ENCODE measurements at places on chromosomes 7 and 10.

GRCh38 chr7:140593672-140593982, 47.0 kb downstream of the DENND2A start:
- no peak for DNase-seq

DNA sequence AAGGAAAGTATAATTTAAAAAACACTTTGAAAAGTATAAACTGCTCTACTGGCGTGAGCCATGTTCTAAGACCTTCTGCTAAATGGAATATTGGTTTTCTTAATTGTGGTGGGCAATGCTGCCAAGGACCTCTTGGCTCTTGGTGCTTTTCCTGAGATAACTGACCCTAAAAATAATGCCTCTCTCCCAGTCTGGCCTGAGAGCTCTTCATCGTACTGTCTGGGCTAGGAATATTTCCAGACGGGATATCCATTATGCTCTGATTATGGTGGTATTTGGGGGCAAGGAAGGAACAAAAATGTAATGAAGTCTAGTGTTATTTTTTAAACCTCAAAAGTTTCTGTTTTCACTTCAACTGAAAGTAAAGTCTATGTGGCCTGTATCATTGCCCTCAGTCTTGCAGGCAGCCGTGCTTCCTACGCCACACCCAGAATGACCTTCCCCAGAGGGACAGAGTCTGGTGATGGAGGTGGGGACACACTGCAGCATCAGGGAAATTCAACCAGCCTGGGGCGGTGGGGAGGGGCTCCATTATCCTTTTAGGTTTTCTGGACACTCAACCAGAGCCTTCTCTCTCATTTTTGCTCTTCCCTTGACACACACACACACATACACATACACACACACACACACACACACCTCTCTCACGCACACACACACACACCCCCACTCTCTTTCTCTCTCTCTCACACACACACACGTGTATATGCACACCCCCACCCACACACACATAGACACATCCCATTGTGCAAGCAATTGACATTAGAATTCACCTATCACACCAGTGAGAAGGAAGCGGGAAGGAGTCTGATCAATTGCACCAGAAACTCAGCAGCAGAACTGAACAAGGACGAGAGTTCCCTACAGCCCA, 99.6 kb downstream of the LRRC18 start:
- DNase-seq, result no peak

DNA sequence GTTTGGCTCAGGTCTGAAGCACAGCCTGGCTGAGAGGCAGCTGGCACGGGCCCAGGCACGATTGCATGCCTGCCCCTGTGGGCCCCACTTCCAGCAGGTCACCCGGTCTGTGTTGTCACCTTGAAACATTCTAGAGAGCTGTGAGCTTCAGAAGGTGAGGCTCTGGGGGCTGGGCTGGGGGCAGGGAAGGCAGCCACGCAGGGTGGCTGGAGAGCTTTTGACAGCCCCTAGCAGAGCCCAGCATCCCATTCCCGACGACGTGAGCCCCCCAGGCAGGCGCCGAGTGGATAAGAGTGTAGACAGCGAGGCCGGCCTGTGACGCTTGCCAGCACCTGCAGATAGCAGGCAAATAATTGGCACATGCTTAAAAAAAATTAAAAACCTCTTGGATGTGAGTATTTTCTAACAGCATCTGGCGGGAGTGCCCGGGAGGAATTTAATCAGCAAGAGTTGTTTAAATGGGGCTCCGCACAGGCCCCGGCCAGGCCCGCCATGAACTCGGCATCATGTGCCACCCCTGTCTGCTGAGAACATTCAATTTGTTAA, 212.0 kb upstream of the TBX20 start:
- DNase-seq, result no peak

- no peak for DNase-seq
These were observed 24.2 kb downstream of the SORBS1 start for GRCh38 chr10:95536894-95537541.

DNA sequence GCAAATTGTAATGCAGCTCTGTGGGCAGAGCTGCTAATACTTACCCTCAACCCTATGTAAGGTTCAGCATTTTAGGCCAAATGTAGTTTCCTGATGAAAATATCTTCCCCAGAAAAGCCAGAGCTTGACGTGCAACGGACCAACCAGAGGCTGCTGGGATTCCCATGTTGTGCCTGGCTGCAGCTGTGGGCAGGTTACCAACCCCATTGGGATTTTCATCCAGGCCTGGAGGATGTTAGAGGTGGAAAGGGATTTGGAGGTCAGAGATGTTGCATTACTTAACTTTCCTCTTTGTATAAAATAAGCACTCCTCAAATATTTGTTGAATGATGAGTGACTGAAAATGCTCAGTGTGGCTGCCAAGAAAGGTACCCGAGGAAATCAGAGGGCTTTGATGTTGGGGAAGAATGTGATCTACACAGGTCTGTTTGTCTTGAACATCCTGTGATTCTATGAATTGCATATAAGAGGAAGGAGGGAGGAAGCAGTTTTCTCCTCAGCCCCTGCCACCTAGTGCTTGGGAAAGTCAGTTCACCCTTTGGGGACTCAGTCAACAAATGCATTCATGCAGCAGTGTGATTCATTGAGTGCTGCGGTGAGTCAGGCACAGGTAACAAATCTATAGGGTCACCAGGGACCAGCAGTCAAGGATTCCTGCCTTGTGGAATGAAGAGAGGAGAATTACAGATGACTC, 487.2 kb downstream of the RPS24 start:
- no peak for DNase-seq

DNA sequence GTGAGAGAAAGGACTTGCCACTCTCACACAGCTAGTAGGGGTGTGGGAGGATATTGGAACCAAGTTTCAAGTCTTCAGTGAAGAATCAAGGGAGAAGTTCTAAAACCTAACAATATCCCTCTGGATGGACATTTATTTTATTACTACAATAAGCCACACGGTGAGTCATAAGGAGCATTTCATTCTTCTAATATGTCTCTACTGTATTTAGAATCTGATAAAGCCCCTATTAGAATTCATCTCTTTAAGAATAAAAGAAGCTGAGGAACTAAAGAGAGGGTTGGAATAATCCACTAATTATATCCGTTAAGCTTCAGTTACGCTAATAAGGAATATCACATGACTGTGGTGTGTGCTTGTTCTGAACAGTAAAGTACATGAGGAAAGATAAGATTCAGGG, 40.9 kb upstream of the ATRNL1 start:
- no peak for DNase-seq

GRCh38 chr7:46747869-46748576, 827.0 kb upstream of the IGFBP3 start:
- no peak for DNase-seq

DNA sequence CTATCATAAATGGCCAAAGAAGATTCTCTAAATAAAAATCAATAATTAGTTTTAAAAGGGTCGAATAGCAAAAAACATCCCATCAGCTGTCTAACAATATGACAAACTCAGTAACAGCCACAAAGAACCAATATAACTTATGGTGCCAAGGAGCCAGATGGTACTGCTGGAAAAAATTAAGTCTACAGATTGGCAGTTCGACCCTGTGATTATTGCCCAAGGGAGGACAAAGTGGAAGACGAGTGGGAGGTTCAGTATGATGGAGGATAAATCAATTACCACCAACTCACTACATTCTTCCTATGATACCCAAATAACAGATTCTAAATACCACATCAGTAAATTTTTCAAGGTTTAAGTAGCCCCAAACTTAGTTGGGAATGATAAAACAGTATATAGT, 49.0 kb downstream of the SKAP2 start:
- no peak for DNase-seq

DNA sequence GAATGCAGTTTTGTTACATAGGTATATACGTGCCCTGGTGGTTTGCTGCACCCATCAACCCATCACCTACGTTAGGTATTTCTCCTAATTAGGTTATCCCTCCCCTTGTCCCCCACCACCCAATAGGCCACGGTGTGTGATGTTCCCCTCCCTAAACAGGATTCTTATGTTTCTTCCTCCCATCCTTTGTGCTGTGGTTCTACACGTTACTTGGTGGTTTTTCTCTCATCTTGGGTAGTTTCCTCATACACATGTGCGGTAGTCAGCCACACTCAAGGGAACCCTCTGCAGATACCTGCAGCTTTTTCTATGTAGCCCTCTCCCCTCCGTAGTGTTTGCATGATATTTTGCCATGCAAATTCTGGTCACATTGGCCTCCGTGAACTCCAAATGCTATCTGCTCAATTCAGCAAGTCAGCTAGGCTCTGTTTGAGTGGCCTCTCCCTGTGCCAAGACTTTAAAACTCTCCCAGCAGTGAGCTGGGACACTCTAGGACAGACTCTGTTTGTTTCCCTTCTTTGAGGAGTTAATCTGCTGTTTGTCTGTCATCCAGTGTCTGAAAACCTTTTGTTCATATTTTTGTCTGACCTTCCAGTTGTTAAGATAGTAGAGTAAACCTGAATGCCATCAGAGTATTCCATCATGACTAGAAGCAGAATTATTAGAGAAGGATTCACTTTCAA, 41.0 kb downstream of the RABGEF1 start:
- DNase-seq, result no peak

DNA sequence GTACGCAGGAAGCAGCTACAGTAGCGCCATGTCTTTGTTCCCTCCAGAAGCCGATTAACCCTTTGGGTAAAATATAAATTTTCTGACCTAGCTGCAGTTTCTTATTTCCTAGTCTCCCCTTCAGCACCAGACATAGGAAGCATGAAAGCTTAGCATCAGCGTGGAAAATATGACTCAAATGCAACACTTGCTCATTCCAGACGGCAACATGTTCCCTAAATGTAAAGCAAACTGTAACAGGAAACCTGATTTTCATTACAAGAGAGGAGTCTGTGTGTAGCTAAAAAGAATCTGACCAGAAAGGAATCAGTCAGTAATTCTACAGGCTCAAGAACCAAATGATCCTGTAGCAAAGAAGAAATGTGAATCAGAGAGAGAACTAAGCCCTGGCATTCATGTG, 219.2 kb downstream of the C7orf25 start:
- no peak for DNase-seq

DNA sequence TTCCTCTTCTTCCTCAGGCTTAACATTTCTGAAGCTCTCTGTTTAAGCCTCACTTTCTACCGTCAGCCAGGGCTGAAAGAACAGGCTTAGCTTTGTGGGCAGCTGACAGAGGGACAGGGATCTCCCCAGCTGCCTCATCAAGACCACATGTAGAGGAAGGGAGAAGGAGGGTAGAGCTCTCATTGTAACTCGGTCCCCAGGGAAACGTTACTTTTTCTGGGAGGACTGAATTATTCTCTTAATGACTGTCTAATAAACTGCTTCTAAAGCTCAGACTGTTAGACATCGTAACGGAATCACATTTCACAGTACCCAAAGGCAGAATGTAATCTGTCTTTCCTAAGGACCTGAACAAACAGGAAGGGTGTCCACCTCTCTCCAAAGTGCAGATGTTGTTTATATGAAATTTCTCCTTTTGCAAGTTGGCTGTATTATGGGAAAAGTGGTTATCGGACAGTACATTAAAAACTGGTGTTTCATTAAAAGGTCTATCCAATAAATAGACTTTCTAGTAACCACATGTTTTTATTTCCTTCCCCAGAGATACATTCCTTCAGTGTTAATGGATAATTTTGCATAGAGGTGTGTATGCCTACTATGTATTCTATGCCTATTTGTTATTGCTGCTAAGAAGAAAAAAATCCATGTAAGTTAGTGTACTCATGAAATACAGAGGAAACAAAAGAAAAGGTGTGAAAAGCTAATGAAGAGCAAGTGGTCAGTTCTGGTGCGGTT, 144.2 kb downstream of the CTTNBP2 start:
- DNase-seq, result no peak

GRCh38 chr7:34057956-34058355, 152.6 kb downstream of the BMPER start:
- no peak for DNase-seq

DNA sequence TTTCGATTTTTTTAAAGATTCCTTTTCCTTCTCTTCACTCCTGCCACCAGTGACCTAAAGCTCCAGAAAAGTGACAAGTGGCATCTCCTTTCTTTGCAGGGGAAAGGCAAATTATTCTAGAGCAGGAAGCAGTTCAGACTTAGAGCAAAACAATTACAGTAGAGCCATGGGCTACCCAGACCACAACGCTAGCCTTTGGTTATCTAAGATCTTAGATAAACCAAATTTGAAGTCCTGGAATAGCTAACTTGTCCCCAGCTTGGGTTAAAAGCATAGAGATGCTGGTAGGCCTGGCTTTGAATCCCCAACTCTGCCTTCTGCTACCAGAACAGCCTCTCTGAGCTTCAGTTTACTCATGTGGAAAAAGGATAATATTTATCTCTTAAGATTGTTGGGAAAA, 38.4 kb downstream of the LGI1 start:
- no peak for DNase-seq

DNA sequence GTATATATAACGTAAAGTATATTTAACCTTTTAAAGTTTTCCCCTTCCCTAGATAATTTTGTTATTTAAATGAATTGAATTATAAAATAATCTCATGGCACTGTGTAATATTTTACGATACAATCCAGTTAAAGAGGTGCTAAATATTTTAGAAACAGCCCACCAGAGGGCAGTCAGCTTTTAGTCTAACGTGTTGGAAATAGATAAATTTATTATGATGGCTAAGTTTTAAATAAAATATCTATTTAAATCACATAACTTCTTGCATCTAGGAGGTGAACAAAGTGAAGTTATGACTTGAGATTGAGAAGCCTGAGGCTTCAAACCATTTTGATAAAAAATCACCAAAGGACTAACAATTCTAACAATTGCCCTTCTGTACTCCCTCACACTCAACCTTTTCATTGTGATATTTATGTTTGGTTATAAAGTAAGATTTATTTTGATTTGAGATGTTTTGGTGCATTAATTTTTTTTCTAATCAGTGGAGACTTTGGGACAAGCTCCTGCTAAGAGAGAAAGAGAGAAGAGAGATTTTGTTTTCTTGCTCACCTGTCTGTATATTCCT, 171.5 kb upstream of the SP4 start:
- no peak for DNase-seq
